ENCODE measurements at places on chromosomes 1 and 21.

GRCh38 chr1:100422065-100422464 lies 69.8 kb downstream of the CDC14A start:
- no peak for DNase-seq

- no peak for DNase-seq
These were observed 46.0 kb downstream of the UBIAD1 start for GRCh38 chr1:11318982-11319381.

GRCh38 chr1:203380420-203381150 lies 29.7 kb upstream of the FMOD start:
- DNase-seq = no peak

DNA sequence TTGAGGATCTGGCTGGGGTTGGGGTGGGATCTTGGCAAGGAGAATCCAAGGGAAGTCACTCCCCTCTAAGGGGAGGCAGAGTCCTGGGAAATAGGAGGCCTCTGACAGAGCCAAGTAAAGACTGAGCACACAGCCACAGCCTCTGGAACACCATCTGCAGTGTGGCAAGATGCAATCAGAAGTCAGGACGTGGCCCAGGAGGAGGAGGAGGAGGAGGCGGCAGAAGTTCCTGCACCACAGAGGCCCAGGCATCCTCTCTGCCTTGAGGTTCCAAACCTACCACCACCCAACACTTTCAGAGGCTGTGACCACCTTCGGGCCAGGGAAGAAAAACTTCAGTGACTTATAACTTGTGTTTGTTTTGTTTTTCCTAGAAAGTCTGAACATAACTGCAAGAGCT lies 23.7 kb upstream of the KCNE2 start:
- DNase-seq = no peak

DNA sequence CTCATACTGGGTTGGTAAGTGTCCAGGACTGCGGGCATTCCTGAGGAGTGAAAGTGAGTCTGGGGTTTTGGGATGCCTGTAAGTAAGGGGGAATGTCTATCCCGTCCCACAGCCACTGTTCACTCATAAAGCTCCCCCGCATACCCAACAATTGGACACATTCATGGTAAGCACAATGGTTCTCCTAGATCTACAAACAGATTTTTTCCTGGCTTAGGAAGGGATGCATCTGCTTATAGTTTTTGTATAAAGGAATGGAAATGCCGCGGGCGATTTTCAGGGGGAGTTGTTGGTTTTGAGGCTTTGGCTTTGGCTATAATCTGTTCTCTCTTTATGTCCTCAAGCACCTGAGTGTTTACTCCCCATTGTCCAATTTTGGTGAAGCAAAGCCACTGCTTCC lies 7.1 kb downstream of the ERVH48-1 start:
- DNase-seq = no peak

DNA sequence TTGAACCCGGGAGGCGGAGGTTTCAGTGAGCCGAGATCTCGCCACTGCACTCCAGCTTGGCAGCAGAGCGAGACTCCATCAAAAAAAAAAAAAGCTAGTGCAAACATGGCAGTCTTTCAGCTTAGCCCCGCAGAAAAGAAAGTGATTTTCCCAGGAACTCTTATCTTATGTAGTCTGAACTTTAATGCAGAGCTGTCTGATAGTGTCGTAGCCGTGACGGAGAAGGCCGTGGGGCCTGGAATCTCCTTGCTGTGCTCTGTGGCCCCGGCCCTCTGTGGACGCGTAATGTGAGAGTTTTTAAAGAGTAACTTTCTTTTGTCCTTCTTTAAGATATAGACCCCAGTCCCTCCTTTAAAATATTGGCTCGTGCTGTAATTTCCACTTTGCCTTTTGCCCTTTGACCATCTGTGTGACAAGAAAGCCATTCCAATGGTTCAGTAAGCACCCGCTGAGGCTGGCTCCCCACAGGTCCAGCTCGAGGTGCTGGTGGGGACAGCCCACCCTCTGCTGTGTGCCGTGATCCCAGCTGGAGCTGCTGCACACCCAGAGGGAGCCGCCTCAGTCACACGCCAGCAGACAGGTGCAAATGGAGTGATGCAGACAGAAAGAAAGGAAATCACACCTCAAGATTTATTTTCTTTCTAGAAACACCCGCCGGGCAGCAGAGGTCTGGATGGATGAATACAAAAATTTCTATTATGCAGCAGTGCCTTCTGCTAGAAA lies 164.0 kb downstream of the PGBD5 start:
- DNase-seq = no peak

- DNase-seq = no peak
These were observed 24.8 kb downstream of the ADGRB2 start for GRCh38 chr1:31739346-31739745.

GRCh38 chr1:32702599-32703478 lies at the start of gene SYNC:
TSS of gene SYNC (minus strand) at chr1:32702770. CDS start at chr1:32702660, 110 bp downstream.
- DNase-seq = no peak

DNA sequence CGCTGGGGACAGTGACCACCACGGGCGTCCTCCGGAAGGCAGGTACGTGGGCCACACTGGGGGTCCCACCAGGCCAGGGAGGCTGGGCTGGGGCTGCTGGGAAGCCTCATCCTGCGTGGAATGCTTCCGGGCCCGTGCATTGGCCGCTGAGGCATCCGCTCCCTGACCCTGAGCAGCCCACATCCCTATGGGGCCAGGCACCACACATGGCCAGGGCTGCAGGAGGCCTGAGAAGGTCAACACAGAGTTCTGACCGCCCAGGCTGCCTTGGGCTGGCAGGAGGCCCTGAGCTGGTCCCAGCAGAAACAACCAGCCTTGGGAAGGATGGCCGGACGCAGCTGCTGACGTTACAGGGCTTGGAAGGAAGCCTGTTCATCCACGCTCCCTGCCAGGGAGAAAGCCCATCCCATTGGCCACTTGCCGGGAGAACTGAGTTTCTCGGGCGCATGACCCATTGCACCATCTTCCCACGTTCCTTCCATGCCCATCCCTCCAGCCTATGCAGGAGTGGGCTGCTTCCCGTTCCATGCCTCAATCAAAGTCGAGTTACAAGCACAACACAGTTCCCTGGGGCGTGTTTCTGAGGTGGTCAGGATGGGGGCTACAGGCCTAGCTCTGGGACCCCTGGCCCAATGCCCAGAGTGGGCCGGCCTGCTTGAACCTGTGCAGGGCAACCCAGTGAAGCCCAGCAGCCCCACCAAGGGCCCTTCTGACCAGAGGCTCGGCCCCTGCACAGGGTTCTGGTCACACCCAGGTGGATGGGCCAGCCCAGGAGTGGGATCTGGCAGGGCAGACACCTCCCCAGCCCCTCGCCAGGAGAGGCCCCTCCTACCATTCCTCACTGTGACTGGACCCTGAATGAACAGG lies 31.7 kb downstream of the TRIM11 start:
- no peak for DNase-seq

DNA sequence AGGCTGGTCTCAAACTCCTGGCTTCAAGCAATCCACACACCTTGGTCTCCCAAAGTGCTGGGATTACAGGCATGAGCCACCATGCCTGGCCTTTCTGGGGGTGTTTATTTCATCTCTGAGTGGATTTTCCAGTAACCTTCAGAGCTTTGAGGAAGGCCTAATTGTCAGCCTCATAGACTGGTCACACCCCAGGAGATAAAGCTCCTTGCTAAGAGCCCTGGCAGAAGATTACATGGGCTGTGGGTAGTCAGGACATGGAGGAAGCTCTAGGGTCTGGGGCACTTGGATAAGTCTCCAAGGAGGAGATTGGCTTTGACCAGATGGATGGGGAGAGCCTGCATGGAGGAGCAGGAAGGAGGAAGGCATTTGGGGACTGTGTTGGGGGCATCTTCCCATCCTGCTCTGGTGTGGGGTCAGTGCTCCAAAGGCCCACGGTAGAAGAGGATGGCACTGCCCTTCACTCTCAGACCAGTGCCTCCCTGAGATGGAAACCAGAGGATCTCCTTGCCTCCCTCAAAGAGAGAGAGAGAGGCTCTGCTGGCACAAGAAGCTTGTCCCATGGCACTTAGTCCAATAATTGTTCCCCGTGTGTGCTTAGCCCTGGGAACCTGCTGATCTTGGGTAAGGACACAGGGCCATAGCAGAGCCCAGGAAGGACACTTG lies 14.7 kb upstream of the GSTM4 start:
- no peak for DNase-seq

- no peak for DNase-seq
These were observed 69.6 kb upstream of the MACF1 start for GRCh38 chr1:39134768-39135333.

DNA sequence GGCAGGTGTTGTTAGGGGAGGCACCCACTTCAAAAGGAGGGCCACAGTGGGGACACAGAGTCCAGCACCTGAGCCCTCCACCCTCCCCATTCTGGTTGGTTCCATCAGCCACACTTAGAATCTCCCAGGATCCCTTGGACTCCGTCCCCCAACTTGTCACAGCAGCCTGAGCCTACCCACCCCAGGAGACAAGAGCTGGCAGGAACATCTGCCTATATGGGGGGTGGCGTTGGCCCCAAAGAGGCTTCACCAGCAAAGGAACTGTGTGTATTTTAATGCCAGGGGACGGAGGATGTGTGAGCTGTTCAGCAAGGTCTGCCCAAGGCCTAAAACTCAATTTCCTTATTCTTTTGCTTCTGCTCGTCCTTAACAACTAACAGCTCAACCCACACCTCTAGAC lies 86.4 kb upstream of the TMEM51 start:
- no peak for DNase-seq

DNA sequence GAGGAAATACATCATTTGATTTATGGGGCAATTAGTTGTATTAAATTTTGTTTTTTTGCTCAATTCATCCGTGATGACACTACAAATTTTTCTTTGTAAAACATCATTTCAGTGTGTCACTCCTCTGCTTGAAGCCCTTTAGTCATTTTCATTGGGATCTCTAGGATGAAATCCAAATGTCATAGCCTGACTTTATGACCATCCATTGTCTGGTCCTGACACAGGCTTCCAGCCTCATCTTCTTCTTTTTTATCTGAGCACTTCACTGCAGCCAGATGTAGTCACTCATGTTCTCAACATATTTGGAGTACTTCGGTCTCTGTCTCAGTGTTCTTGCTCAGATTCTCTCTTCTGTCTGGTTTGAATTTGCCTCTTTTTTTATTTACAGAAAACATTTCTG lies 173.1 kb downstream of the HMCN1 start:
- no peak for DNase-seq

DNA sequence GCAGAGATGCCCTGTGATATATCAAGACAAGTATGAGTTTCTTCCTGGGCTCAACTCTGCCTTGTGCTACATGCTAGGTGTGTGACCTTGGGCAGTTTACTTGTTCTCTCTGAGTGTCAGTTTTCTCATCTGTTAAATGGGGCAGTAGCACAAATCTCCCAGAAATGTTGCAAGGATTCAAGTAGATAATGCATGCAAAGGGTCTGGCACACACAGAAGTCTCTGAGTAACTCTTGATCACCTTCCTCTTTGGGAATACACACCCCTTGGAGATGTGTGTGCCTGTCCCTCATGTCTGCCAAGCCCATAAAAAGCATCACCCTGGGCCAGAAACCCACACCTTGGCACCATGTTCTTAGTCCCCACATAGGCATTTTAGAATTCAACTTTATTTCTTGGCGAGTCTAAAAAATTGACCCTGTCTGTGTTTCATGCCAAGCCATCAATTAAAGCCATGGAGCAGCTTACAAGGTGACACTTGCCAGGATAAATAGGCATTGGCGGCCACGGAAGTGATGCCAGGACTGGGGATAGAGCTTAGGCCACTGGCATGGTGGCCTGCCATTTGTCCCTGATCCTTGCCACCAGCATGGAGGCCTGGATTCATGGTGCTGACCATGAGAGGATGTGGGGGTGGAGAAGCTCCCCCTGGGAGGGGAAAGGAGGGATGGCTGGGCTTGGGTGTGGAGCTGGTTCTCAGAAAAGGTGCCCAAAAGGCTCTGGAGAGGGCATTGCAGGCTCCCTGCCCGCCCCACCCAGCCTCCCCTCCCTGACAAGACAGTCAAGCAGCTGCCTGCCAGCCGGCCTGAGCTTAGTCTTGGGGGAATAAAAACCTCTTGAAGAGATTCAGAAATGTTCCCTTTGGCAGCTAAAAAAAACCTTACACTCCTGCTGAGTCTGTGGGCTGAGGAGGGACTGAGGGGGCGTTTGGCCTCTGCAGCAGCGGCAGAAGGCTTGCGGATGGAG lies 118.0 kb upstream of the IPO9 start:
- no peak for DNase-seq

DNA sequence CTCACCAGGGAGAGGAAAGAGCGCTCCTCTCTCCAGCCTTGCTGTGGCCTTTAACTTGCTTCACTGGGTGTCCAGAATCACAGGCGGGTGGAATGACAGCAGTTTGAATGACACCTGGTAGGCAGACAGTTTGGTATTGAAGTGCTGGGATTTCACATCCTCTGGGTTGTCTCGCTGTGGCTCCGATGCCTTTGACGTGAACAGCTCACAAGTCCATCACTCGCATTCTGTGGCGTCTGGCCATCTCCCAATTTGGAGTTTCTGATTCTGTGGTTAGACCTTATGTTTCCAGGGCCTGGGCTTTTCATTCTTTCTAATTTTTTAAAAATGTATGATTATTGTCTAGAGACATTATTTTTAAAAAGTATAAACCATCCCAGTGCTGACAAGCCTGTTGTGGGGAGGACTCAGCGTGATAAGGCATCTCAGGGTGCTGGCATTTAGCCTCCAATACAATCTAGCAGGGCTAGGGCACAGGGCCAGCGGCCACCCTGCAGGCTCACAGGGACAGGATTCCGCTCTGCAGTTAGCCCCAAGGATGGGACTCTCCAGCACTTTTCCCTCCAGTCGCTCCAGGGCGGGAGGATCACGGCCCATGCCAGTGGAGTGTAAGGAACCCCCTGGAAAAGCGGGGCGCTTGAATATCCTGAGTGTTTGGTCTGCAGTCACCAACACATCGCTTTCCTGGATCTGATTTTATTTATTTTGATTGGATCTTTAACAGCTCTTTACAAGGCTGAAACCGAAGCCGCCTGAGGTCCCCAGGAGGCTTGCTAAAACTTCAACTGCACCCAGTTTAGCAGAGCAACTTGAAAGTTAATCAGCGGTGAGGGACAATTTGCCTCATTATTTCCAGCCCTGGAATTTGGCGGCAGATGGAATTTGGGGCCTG lies 178.3 kb downstream of the TRABD2B start:
- DNase-seq = no peak

- DNase-seq = no peak
These were observed 30.4 kb upstream of the COG2 start for GRCh38 chr1:230611878-230612235.

Measured in effector CD8-positive, alpha-beta T cell (primary cell).